Activated CD4-positive, alpha-beta T cell treated with anti-CD3 and anti-CD28 coated beads for 1 hour (primary cell): ENCODE measurements at places on chromosomes 4 and X.
A peak's percentile ranks its signal among the peaks of the same experiment; 100 is the strongest.

- no peak for DNase-seq
Observed at GRCh38 chr4:3237712-3238560, 11.0 kb upstream of the MSANTD1 start.

DNA sequence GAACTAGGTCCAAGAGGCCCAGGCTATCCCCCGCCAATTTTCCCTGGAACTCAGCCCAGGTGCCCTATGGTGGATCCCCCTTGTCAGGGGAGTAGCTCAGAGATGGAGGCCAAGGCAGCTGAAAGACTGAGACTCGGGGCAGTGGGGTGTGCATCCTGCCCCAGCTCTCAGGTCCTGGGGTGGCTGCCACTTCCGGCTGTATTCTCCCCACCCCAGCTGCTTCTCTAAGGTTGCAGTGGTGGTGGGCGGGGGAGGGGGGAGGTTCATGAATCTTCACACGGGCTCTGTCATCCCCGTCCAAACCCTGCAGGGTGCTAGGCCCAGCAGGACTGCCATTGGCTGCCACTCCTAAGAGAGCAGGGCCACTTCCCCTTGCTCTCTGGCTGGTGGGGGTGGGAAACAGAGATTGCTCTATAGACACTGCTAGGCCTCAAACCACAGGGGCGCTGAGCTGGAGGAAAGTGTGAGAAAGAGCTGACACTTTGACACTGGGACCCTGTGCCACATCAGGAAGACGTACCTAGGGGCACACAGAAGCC lies 1.5 kb downstream of the SASH3 start:
- DNase-seq = peak; percentile 61

- no peak for DNase-seq
Observed at GRCh38 chr4:84995386-84995785, 28.9 kb upstream of the WDFY3 start.

GRCh38 chr4:136650541-136651277 lies 881.6 kb downstream of the PCDH18 start:
- no peak for DNase-seq

DNA sequence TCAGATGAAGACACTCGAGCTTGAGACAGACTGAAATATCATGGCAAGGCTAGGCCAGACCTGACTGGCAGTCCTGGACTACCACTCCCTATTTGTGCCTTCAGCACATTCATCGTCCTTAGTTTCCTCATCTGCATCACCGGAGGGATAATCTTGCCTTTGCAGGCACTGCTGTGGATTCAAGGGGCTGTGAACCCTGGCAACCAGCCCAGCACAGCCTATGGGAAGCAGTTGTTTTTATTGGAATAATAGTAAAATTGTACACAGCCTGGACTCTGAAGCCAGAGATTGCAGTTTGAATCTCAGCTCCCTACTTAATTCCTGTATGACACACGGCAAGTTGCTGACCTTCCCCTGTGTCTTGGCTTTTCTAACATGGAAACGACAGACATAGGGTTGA lies 161.0 kb downstream of the NSUN7 start:
- no peak for DNase-seq

- no peak for DNase-seq
Observed at GRCh38 chr4:681736-682451, 7.1 kb downstream of the SLC49A3 start.

GRCh38 chr4:10032625-10033024 lies 11.3 kb upstream of the SLC2A9 start:
- no peak for DNase-seq

- DNase-seq = no peak
Observed at GRCh38 chr4:3313556-3314228, 20.9 kb downstream of the RGS12 start.

GRCh38 chrX:7109838-7110793 lies 37.4 kb upstream of the STS start:
- no peak for DNase-seq

DNA sequence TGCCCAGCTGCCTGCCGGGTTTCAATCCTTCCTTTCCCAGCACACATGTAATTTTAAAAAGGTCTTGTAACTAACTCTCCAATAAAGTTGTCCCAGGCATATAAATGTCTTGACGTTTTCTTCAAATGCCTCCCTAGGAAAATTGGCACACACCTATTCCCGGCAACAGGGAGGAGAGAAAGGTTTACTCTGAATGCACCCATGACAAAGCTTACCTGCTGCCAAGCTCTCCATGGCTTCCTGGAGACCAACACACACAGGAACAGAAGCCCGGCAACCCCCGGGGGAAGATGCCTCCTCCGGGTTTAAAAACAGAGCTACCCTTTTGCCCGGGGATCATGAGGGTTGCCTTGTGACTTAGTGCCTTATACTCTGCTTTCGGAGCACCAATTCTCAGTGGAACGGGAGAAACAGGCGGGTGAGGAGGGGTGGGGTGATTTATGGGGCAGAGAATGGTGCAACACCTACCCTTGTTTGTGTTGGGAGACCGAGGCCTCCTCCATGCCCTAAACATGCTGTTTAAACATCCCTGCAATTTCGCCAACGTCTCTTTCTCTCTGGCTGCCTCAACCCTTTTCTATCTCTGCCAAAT lies 4.8 kb upstream of the GYG2 start:
- no peak for DNase-seq

GRCh38 chr4:165052627-165053026 lies 1.0 kb upstream of the TRIM75 start:
- no peak for DNase-seq

DNA sequence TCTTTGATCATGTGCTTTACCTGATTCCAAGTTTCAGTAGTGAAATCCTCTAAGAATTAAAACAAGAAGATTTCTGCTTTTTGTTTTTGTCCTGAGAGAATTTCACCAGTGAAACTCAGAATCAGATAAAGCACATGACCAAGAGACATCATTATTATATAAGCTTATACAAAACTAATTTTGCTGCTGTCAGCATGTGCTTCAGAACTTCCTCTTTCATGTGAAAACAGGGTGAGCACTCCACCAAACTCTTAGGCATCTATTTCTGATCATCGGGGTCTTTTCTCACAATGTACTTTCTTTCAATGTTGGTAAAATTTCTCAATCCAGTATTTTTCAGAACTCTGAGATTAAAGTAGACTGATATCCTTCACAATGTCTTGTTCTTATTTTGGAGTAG lies 152.1 kb downstream of the SLC39A8 start:
- DNase-seq = no peak

GRCh38 chr4:42615131-42615763 lies 41.7 kb downstream of the ATP8A1 start:
- no peak for DNase-seq

DNA sequence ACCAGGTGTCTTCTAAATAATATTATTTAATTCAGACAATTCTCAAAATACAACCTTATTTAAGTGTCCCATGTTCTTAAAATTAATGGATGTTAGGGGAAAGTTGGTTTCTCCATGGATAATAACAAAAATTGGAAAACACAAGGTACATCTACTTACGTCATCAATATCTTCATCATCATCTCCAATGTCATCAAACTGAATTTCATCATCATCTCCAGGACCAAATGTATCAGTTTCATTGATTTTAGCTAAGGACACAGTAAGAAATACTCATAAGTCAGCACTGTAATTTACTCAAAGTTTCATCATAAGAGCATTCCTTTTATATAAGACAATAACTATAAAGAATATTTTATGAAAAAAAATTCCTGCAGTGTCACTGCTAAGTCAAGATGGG lies 11.3 kb downstream of the EIF1AX start:
- DNase-seq = no peak

- no peak for DNase-seq
Observed at GRCh38 chr4:94407846-94408245, 43.9 kb upstream of the PDLIM5 start.

DNA sequence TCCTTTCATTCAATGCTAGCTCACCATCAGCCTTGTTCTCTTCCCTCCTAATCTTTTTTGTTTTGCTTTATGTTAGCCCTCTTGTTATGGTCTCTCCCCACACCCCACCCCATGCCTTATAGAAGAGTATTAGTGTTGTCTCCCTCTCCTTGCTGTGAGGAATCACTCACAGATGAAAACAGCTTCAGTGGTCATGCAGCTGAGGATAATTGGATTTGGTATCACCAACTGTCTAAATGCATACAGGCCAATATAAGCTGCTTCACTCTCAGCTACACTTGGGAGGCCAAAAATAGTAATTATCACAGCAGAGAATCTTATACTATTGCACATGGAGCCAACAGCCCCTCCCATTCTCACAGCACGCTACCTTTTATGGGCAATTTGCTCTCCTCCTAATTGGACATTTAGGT lies 494.6 kb upstream of the FAM241A start:
- DNase-seq = no peak

- no peak for DNase-seq
Observed at GRCh38 chr4:1902243-1902642, 31.1 kb downstream of the NSD2 start.

GRCh38 chr4:173415092-173415491 lies 16.2 kb upstream of the SCRG1 start:
- no peak for DNase-seq

DNA sequence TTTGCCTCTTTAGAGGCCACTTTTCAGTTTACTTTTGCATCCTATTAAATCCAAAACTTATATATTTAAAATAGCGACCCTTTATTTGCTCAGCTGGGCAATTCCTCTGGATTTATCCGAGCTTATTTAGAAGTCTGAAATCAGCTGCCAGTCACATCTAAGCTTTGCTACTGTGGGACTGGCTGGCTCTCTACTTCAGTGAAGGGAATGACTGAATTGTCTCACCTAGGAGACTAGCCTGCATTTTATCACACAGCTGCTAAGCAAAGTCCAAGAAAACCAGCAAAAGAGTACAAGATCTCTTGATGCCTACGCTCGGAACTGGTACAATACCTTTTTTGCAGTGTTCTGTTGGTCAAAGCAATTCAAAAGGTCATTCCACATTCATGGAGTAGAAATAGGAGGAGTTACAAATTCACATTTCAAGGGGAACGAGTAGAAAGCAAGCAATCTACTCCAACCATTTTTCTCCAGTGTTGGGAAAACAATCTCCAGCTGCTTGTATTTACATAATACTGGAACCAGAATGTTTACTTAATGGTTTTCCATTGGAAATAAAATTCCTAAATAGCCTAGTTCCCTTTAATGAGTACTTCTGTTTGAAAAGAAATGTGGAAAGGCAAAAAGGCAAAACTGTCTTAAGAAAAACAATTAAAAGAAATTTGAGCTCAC lies 160.2 kb downstream of the MAGEB5 start:
- no peak for DNase-seq

DNA sequence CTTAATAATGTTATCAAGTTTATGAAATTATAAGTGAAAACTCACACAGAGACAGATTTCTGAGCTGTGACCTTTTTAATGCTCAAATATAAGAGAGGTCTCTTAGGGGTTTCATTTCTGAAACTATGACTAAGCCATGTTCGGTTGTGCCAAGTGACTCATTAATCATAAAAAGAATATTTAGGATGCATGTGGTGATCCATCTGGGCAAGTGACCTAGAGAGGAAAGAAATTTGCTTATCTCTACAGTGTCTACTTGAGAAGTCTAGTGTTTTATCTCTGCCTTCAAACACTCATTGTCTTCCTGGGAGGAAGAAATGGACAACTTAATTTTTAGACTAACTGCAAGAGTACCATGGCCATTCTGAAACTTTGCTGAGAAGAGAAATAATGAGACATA lies 545.3 kb upstream of the GRID2 start:
- no peak for DNase-seq

GRCh38 chrX:22338740-22339139 lies 66.0 kb downstream of the CBLL2 start:
- DNase-seq = no peak

DNA sequence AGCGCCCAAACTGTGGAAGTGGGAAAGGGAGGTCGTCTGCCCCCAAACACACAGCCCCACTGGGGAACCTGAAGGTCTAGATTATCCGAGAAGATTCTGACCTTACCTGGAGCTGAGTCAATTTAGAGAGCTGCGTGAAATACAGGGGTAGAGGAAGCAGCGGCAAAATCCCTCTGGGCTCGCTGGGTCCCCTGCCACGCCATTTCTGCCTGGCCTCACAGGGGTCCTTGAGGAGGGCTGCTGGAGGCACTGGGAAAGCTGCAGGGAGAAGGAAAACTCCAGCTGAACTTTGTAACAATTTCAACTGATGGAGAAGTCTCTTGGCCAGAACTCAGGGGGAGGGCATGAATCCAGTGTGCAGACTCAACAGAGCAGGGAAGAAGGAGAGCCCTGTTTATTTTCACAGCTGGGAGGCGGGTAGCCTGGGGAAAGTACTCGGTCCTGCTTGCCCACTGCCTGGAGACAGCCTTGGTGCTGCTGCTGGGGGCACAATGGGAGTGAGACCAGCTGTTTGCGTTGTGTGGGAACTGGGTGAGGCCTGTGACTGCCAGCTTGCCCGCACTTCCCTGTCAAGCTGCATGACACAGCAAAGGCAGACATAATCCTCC lies 93.2 kb upstream of the MAPK10 start:
- no peak for DNase-seq

DNA sequence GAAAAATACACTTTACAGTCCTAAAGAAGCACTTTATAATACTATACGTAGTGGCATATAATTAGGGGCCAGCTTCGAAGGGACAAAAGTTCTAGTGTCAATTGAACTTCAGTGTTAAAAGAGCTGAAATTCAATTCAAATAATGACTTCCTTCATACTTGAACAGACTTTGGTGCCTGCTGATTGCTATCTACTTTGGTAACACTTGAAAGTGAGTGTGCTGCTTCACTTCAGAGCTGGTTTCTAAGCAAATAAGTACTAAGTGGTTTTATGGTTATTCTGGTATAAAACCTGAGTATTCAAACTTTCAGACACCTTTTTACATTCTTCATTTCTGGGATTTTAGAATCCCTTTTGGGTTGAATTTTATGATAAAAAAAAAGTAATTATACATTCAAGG lies 107.0 kb downstream of the SLC4A4 start:
- DNase-seq = no peak

- no peak for DNase-seq
Observed at GRCh38 chr4:85756938-85757337, 282.0 kb downstream of the ARHGAP24 start.

DNA sequence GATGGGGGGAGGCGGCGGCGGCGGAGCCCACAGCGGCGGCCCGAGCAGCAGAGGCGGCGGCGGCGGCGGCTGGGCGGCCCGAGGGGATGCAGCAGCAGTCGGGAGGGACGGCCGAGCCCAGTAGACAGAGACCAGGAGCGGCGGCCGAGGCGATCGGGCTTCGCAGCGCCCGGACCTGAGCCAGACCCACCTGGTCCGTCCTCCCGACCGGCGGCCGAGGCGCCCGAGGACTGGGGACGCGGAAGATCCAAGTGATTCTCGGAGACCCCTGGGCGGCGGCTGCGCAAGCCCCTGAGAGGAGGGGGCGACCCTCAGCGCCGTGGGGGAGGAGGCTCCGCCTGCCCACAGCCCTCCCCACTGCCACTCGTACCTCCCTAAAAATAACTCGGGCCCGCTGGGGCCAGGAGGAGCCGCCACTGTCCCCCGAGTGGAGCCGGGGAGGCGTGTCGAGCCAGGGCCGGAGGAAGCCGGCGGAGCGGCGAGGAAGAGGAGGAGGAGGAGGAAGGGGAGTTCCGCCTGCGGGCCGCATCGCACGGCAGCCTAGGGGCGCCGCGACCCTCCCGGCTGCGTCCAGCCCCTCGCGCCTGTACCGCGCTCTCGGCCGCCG lies 608 bp downstream of the RAPGEF2 start:
- peak; percentile 17 for DNase-seq

- DNase-seq = no peak
Observed at GRCh38 chrX:119726900-119727555, 31.4 kb upstream of the SOWAHD start.

- no peak for DNase-seq
Observed at GRCh38 chr4:534576-535151, 35.7 kb downstream of the PIGG start.
